ENCODE measurements at places on chromosomes 3 and 15.
A peak's percentile ranks its signal among the peaks of the same experiment; 100 is the strongest.

DNA sequence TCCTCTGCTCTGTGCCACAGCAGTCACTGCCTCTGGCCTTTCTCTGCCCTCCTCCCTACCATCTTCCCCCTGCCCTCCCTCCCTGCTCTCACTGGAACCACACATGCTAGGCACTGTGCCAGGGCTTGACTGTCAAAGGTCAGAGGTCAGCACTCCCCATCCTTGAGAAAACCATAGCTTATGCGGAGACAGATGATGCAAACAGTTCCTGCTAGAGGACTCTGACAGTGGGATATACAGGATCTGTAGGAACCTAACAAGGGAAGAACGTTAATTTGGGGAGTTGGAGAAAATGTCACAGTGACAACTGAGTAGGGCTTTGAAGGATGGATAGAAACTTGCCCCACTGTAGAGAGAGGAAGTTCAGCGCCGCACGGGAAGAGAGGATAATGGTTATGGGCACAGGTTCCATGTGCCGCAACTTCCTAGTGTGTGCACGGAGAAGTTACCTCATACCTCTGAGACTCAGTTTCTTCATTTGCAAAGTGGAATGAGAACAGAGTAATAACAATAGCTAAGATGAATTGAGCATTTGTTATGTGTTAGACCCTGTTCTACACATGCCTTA is 29.3 kb upstream of the XYLB start:
- peak; percentile 30 for DNase-seq

DNA sequence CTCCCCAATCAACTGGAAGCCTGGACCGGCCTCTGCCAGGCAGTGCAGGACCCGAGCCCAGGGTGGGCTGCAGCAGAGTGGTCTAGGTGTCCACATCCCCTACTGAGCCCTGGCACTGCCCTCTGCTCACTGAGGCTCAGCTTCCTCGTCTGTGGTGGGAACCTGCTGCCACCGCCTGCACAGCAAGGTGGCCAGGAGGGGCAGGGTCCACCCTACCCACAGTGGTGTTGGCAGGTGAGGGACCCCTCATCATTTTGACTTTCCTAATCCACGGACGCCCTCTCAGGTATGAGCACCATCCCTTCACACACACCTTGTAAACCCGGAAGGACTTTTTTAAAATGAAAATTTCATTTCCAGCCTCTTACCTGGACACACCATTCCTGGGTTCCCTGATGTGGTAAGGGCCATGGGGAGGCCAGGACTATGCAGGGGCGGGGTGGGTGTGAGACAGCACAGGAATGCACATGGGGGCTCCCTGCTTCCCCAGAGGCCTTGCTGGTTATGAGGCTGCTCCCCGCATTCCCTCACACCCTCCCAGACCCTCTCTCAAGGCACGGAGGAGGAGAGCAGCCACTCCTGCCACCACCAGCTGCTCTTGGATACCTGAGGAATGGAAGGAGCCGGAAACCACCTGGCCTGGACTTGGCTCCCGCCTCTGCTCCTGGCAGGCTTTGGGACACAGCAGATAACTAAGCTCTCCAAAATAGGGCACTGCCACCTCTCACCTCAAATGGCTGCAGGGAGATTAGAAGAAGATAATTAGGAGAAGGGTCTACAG is 185.9 kb upstream of the TPM1 start:
- no peak for DNase-seq

GRCh38 chr3:36482256-36482655 is 102.0 kb downstream of the STAC start:
- DNase-seq, result no peak

- no peak for DNase-seq
These were observed 135.4 kb downstream of the PDE8A start for GRCh38 chr15:85116925-85117646.

DNA sequence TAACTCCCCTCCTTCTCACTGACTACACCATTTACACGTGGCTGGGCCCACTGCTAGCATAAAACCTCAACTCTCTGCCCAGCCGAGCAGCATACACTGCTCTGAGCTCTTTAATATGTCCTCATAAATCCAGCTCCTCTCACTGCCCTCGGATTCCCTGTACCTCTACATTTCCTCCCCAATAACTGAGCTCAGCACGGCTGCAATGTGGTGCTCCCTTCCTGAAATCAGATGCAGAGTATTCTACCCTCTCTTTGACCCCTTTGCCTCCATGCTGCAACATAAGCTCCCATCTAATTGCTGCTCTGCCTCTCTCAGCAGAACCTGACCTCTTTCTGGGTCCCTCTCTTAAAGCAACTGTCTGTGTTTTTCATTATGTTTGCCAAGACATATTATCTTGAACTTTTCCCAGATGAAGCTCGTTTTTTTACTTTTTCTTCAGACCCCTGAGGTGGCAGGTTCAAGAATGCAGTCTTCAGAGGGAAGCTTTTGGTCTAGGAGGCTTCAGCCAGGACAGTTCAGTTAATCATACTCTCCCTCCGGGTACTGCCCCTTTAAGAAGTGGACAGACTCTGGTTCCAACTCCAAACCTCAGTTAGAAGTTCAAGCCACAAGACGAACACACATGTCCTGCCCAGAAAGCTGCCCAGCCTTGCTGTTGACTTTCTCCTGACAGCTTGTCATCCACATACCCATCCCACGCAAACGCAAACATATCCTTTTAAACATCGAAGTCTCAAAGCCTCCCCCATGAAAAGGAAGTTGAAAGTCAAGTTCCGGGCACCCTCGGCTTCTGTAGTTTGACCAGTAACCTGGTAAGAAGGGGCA is 81.1 kb upstream of the NEO1 start:
- DNase-seq, result peak; percentile 39

- DNase-seq, result peak; percentile 7
These were observed 14.5 kb downstream of the RTP4 start for GRCh38 chr3:187382609-187383151.

- no peak for DNase-seq
These were observed 12.7 kb downstream of the TMPRSS7 start for GRCh38 chr3:112047264-112047663.

DNA sequence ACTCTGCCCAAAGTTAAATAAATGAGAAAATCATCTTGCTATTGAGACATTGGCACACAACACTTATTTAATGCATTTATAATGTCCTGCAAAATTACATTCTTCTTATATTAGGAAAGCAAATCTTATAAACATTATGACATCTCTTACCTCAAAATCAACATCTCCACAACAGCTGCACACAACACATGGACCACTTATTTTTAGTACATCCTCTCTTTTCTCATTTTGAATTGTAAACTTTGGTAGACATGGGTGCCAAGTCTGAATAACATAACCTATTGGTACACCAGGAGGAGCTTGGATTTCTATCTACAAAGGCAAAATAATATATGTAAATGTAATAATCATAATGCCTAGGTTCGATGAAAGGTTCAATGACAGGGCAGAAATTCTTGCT is 23.0 kb downstream of the PLSCR1 start:
- DNase-seq, result no peak

DNA sequence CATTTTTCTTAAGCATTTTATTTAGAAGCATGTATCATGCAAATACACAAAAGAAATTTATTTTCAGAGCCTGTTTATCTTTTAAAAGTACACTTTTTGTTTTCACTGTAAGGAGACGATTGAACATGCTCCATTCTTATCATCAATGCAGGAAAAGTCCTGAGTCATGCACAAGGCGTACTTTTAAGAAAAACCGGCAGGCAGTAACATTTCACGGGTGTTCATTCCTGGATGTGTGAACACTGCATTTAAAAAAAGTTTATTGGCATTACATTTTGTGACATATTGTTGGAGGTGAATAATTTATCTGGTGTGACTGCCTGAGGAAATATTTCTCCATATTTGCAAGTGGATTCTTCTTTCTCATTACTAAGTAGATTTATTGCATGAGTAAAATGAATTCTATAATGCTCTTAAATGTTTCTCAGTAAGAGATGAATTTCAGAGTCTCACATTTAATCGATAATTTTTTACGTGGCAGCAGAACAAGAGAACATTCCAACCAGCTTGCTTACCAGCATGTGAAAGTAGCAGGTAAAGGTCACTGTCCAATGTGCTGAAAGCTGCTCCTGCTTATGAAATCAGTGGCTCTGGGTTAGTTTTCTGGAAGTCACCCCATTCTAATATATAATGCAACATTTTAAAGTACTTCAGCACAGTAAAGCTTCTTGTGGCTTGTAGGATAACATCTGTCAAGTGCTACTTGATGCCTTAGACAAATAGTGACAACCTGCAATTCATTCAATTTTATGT is 87.0 kb downstream of the SV2B start:
- DNase-seq, result peak; percentile 6

GRCh38 chr3:187821616-187822317 is 76.5 kb upstream of the BCL6 start:
- DNase-seq, result no peak

DNA sequence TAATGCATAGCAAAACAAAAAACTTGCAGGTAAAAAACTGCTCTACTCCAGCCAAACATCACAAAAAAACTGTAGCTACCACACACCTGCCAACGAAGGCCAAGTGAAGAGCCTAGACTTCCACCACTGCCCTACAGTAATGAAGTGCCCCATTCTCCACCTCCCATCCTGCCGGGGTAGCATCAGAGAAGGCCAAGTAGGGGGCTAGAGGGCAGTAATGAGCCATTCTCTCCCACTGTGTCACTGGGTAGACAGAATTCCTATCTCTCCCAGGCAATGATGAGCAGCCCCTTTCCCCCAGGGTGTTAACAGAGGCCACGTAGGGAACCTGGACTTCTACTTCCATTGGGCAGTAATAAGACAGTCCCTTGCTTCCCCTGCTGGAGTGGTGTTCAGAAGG is 9.5 kb downstream of the SEC22C start:
- peak; percentile 46 for DNase-seq

- DNase-seq, result peak; percentile 61
These were observed 19.6 kb upstream of the OR5K4 start for GRCh38 chr3:98333989-98334606.

DNA sequence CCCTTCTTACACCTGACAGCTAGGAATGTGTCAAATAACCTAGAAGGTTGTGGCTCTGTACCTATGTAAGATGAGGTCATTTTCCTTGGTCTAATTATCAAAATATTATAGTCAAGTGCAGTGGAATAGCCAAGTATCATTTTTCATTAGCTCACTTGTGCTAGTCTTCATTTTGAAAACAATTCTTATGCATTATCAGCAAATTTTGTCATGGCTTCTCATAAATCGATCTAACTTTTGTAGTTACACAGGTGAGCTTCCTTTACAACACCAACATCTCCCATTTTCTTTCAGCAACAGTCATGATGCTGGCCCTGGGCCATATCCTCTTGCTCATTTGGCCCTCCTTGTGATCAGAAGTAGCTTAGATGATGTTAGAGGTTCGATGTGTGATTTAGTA is 10.3 kb downstream of the TXNRD3 start:
- DNase-seq, result peak; percentile 43

- DNase-seq, result no peak
These were observed 3.8 kb downstream of the RBP2 start for GRCh38 chr3:139472380-139473010.

DNA sequence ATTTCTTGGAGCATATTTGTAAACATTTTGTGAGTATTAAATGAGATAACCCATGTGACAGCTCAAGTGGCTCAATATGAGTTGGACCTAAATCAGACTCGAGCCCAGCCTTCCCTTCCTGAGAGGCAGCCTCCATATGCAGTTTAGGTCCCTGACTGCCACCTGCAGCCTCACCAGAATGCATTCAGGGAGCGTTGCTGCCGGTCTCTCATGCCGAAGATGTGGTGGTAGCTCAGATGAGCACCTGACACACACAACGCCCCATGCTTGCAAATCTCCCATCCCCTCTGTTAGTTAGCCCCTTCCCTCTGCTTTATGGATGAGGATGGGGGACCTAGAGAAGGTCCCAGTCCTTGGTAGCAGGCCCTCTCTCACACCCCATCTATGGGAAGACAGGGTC is 9.2 kb downstream of the ST6GAL1 start:
- no peak for DNase-seq

DNA sequence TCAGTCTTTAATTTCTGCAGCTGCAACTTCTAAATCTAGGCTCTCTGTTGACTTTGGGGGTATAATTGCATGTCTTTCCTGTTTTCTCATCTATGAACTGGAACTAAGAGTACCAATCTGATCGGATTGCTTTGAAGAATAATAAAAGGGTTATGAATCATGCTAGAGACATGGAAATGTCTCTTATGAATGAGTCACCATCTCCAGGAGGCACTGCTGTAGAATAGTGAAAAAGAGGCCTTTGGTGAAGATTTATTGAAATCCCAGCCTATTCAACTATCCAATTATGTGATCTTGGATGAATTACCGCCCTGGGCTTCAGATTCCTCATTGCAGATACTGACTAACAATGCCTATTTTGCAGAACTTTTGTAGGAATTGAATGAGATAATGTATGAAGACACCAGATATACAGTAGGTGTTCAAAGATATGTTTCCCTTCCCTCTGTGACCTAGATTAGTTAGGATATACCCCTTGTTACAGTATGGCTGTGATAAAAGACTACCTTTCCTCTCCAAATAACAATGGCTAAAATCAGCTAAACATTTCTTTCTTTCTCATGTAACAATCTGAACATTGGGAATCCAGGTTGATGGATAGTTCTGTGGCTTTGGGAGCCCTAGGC is 11.5 kb upstream of the CMTM8 start:
- peak; percentile 86 for DNase-seq

- DNase-seq, result no peak
These were observed 11.4 kb downstream of the TRA2B start for GRCh38 chr3:185926445-185926844.

GRCh38 chr3:44125882-44126281 is 115.8 kb upstream of the TOPAZ1 start:
- DNase-seq, result peak; percentile 52

DNA sequence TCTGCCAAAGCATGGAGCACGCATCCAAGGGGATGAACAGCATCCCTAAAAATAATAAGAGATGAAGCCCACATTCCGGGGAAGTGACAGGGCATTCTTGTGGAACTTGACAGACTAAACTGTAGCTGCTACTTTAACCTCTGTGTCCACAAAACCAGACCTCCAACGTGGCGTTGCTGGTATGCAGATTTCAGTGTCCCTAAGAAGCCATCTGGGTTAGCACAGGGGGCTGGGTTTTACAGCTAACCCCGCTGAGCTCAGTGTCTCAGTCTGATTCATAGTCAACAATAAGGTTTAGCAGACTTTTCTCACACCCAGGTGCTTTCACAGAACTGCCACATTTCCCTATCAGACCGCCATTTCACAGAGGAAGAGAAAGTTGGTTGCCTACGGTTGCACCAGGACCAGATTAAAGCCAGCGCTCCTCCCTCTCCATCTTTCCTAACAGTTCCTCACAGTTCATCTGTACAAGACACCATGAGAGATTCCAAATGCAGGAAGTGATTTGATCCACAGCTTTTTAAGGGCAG is 61.6 kb upstream of the CTDSPL start:
- no peak for DNase-seq

GRCh38 chr15:65651042-65651322 is 29.2 kb downstream of the SLC24A1 start:
- DNase-seq, result no peak
